Erythroblast (primary cell): ENCODE measurements at places on chromosomes 2 and 18.

DNA sequence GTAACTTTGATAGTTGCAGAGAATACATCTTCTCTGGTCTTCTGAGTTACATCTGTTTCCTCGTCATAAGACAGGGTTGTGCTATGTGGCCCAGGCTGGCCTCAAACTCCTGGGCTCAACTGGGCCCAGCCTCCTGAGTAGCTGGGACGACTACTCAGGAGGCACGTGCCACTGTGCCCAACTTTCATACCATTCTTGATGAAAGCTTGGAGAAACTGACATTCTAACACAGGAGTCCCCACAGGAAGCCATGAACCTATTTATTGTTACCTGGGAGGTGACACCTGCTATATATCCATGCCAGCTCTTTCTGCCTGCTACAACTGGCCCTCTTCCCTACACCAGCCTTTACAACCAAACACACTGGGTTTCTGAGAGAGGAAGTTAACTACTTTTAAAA is 19.1 kb downstream of the EIF2AK3 start:
- DNase-seq: no peak

GRCh38 chr2:197322724-197323720 is 12.4 kb upstream of the ANKRD44 start:
- no peak for DNase-seq

DNA sequence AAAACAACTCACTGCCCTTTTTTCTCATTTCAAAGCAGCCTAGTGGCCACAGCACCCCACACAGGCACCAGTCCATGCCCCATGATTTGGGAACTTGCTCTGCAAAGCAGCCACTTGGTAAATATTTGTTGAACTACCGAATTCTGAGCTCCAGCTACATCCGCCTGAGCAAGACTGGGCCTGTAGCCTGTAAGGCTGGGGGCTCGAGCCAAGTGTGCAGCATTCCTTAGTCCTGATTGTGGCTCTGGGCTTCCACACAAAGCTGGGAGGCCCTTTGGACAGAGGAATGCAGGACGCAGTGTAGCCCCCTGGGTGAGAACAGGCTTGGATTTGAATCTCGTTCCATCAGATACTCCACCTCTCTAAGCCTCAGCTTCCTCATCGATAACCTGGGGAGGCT is 88.4 kb downstream of the ACTR2 start:
- no peak for DNase-seq

DNA sequence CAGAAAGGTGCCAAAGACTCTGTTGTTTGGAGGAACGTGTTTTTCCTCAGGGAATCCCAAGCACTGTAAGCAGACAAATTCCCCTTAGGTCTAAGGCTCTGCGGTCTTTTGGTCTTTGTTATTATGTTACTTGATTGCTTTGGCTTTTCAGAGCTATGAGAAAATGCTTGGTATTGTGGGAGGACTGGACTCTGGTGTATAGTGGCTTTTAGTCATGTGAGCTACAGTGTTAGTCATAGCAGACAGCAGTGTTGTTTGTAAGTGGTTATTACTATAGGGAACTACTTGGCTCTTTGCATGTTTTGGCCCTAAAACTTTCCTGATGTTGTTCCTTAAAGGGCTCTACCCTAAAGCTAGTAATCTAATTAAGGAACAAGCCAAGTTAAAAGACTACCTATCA is 956.2 kb upstream of the LRATD1 start:
- no peak for DNase-seq

DNA sequence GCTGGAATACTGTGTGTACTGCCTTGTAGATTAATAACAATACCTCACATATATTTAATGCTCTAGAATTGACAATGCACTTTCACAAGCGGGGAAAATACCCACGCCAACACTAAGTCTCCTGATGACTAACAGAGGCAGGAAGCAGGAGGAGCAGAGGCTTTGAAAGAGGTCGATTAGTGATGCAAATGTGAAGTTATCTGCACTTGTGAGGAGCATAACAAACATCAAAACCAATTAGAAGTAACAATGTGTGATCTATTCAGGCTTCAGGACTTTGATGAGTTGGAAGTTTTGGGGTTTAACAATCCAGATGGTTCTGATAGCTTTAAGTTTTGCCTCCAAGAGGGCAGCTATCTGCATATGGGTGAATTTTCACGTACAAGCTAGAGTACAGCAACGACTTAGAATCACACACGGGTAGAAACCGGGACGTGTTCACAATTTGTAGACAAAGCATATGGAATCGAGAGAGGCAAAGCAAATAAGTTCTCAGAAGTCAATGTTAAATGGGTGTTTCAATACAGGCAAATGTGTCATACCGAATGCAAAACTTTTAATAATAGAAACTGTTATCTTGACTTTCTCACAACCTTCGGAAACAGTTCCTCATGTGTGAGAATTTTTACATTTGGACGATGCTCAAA is 114.5 kb downstream of the METTL8 start:
- no peak for DNase-seq

DNA sequence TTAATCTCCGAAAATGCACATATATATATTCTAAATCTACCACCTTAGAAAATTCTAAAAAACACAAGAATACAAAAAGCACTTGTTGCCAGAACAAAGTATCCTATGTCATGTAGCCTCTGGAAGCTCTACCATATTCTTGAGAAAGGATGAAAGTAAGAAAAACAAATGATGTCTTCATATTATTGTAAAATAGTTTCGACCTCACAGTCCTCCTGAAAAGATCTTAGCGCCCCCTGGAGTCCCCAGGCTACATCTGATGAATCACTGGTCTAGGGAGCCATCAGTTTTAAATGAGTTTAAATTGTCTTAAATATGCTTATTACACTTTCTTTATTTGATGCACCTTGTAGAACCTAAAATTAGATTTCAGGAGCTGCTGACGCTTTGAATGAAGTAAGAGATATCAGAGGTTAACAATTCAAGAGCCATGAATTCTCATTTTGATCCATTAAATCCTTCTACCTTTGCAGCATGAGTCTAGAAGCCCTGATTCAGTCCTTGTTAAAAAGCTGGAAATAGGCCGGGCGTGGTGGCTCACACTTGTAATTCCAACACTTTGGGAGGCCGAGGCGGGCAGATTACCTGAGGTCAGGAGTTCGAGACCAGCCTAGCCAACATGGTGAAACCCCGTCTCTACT is 138.8 kb downstream of the MCFD2 start:
- peak; percentile 79 for DNase-seq

- no peak for DNase-seq
These were observed 379.6 kb downstream of the FBXO15 start for GRCh38 chr18:73768043-73768442.

GRCh38 chr2:178450524-178450773 is 526 bp downstream of the PRKRA start:
- DNase-seq: no peak

- no peak for DNase-seq
These were observed 12.8 kb upstream of the HPCAL1 start for GRCh38 chr2:10289891-10290290.

GRCh38 chr18:30106356-30106755 is 936.2 kb downstream of the DSC3 start:
- DNase-seq: no peak

GRCh38 chr2:97355887-97356286 is 233.8 kb downstream of the ANKRD36B start:
- no peak for DNase-seq

GRCh38 chr2:98937906-98938305 is 1.9 kb upstream of the CRACDL start:
- no peak for DNase-seq

- no peak for DNase-seq
These were observed 1132.1 kb downstream of the RPIA start for GRCh38 chr2:89823556-89823955.

- no peak for DNase-seq
These were observed 242.7 kb downstream of the TMEM182 start for GRCh38 chr2:103004426-103004942.

GRCh38 chr2:180739070-180739469 is 241.3 kb upstream of the UBE2E3 start:
- no peak for DNase-seq

DNA sequence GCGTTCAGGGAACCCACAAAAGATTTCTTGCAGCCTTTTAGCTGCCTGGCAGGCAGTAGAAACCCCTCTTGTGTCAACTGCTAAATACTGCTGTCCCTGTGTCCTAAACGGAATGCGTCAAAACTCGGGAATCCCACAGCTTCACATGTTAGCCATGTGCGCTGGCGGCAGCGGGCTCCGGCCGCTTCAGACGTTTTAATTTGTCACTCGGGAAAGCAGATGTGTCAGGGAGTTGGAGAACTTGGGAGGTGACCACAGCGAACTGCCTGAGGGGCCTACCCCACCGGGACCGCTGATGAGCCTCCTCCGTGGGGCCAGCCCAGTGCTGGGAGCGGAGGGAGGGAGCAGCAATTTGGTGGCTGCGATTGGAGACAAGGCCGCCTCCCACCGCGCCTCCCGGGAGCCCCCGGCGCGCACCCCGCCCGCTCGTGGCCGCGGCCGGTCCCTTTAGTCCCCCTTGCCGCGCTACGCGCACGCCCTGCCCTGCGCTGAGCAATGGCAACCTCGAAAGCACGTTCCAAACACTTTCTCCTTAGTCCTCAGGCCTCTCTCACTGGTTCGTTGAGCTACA is 146.1 kb upstream of the SATB2 start:
- DNase-seq: no peak

DNA sequence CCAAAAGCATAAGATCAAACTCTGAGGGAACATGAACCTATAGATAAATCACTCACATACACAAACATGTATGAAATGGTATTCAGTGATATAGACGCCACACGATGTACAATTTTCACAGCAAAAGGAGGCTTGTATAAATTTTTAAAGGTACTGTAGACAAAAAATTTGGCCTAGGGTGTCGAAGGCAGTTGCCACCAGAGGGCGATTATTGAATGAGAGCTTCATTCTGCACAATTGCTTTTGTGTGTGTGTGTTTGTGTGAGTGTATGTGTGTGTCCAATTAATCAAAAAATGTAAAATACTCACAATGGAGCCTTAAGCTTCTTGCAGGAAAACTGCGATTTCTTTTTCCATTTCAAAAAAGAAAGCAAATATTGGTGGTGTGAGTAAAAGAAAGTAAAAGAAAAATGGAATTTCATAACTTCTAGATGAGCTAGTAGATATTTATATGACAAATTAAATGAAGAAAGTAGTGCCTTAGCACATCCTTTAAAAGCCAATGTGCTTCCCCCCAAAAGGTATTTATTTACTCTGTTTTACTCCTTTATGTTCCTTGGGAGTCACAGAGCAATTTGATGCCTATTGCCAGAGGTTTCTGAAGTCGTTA is 800.1 kb downstream of the SATB2 start:
- DNase-seq: no peak

DNA sequence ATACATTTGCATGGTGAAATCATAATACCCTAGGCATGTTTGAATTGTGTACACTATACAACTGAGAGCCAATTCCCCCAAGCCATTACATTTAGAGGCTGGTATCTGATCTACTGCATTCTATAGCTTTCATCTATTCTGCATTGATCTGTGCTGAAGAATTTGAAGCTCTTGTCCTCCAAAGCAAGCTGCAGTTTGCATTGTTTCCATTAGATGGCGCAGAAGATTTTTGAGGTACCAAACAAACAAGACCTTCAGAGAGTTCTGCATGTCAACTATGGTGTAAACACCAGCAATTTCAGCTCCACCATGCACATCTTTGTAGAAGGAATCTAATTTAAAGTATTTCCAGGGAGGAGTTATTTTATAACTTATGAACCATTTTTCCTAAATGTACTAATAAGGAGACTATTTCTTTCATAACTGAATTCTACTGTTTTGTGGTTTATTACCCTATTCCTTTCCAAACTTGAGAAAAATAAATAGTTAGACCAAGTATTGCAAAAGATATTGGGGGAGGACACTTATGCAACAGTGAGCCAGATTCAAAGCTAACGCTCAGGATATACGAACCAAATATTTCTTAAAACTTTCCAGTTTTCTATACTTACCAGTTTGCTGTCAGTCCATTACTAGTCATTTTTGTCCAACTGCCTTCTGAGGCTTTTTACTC is 761.8 kb upstream of the ACVR2A start:
- peak; percentile 64 for DNase-seq

DNA sequence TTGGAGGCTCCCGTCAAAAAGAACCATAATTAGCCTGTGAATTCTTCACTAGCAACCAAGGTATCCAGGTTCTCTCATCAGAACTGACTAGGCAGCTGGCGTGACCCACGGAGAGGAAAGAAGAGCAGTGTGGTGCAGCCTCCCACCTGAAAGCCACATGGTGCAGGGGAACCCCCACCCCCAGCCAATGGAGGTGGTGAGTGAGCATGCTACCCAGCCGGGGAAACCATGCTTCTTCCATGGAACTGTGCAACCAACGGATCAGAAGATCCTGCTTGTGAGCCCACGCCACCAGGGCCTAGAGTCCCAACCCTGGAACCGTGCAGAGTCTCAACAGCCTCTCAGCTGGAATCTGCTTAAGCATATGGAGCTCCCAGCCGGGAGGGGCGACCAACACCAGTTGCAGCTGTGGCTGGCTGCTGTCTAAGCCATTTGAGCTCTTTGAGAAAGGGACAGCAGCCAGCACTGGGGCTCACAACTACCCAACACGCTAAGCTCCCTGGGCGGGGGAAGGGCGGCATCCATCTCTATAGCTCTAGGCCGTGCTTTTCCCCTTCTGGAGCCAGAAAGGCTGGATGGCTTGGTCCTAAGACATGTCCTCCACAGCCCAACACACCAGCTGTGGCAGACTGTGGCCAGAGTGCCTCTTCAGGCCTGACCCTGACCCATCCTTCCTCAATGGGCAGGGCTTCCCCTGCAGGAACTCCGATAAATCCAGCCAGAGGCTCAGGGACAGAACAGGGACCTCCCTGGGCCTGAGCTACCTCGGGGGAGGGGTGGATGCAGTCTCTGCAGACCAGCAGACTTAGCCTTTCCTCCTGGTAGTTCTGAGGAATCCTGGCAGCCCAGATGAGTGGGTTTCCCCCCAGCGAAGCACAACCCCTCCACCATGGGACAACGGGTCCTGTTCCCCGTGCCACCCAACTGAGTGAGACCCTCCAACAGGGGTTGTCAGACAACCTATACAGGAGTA is 151.4 kb upstream of the NXPH2 start:
- DNase-seq: no peak

- DNase-seq: no peak
These were observed 10.0 kb downstream of the ATOH8 start for GRCh38 chr2:85763831-85764230.

GRCh38 chr2:213288913-213289700 is 4.8 kb downstream of the SPAG16 start:
- DNase-seq: no peak

DNA sequence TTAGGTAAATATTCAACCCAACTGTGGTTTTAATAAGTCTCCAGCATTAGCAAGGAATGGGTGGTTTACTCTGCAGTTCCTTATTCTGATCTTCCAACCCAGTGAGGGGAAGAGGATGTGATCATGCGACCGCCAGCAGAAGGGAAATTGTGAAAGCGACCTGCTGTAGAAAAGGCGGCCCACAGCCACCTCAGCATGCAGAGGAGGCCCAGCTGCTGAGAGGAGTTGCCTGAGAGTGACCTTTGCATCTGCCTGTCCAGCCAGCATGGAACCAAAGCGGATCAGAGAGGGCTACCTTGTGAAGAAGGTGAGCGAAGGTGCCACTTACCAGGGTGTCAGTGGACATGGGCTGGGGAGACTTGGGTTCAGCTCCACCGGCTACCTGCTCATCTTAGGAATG is at the start of gene PLEK:
TSS of gene PLEK (plus strand) at position 196 of the 400 bp plus-strand sequence. CDS start at position 266, 70 bp downstream.
- peak; percentile 54 for DNase-seq

- DNase-seq: no peak
These were observed 151.7 kb downstream of the ANKRD44 start for GRCh38 chr2:197158591-197159550.
